Activated CD4-positive, alpha-beta T cell treated with anti-CD3 and anti-CD28 coated beads, Interleukin-2, amount 50 U/mL, for 1 hour (primary cell): ENCODE measurements at places on chromosomes 7 and 10.

GRCh38 chr10:22619101-22619500, 95.3 kb downstream of the PIP4K2A start:
- DNase-seq: no peak

DNA sequence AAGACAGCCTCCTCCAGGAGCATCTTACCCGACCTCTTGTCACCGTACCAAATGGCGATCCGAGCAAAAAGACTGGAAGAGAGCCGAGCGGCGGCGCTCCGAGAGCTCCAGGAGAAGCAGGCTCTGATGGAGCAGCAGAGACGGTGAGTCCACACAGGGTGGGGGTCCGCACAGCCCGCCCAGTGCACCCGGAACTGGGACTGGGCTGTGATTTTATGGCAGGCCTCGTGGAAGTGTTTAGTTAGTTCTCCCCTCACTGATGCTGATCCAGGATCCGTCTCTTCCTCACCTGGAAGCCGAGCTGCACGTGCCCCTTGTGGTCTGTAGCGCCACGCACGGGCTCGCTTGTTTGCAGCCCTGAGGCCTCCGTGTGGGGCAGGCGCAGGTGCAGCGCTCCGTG, 19.6 kb downstream of the LRRC27 start:
- no peak for DNase-seq

- DNase-seq: no peak
These were observed 216.1 kb downstream of the CCDC3 start for GRCh38 chr10:12785415-12785831.

GRCh38 chr10:8071006-8071405, 16.5 kb downstream of the GATA3 start:
- no peak for DNase-seq
